ENCODE measurements at places on chromosomes 6 and 20.

GRCh38 chr6:117465691-117466090, 16.8 kb upstream of the DCBLD1 start:
- no peak for DNase-seq

- DNase-seq = no peak
Measured at GRCh38 chr6:166313255-166314070, 5.3 kb upstream of the PRR18 start.

DNA sequence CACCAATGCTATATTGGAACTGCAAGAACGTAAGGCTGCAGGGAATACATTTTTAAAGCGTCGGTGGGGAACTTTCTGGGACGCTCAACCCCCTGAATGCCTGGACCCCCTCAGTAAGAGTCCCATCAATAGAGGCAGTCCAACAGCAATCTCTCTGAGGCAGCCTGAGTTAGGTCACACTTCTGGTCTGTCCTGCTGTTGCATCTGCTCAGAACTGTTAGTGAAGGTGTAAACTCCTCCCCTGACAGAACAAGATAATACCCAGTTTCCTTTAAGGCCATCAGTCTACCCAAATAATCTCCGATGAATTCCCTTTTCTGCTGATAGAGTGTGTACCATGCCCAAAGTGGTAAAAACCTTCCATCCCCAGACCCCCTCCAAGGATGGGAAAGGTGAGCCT, 1.1 kb upstream of the RNGTT start:
- no peak for DNase-seq

GRCh38 chr6:16292942-16293341, 54.6 kb downstream of the GMPR start:
- no peak for DNase-seq

DNA sequence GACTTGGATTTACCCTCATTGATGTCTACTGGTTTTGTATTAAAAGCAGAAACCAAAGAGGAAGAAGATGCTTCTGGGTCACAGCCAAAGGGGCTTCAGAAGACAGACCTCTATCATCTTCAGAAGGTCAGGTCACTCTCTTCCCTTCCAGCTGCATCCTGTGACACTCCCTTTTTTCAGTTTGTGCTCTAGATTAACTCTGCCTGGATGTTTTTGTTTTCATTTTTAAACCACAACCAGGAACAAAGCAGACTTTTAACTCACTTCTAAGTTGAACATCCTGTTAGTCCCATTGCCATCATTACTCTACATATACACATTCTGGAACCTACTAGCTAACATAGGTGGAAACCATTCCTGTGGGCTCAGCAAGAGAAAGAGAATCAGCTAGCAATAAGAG, 45.2 kb downstream of the AKIRIN2 start:
- no peak for DNase-seq

GRCh38 chr6:120622127-120622631, 712.1 kb downstream of the TBC1D32 start:
- no peak for DNase-seq

GRCh38 chr6:105892577-105893262, 193.4 kb upstream of the PRDM1 start:
- DNase-seq = no peak

GRCh38 chr6:92893741-92894140, 525.6 kb downstream of the EPHA7 start:
- no peak for DNase-seq

GRCh38 chr6:42448927-42449659, 2.6 kb downstream of the TRERF1 start:
- DNase-seq = no peak

DNA sequence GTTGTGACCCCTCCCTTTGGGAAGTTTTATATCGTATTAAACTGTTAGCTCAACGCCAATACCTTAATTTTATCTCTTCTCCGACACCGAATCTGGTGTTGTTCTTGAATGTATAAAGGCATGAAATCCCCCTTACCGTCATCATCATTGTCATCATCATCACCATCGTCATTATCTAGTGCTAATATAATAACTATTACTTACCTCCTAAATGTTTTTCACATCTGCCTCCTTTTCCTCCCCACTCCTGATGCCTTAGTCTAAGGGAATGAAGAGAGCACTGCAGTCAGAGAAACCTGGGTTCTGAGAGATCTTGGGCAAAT, 677 bp upstream of the ZBTB24 start:
- no peak for DNase-seq

DNA sequence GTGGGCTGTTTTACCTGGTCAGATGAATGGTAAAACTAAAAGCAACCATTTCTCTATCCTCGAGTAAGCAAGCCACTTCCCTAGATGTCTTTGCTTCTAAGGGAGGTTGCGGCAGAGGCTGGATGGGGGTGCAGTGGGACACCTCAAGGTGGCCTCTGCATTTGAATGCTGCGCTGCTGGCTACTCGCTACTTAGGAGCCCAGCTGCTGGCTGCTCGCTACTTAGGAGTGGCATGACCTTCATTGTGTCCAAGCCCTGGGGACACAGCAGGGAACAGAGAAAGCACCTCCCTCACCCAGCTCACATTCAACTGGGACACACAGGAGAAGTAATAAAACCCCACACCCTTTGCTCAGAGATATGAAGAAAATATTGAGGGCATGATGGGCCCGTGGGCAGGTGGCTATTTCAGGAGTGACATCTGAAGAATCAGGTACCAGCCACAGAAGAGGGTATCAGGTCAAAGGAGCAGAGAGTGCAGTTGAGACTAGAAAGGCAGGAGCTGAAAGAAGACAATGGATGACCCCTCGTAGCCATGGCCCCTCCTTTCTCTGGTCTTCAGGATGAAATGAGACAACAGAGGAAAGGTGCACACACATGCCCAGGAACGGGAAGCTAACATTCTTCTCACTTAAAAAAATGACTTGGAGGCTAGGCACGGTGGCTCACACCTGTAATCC, 149.4 kb downstream of the ZMYND8 start:
- DNase-seq = no peak

DNA sequence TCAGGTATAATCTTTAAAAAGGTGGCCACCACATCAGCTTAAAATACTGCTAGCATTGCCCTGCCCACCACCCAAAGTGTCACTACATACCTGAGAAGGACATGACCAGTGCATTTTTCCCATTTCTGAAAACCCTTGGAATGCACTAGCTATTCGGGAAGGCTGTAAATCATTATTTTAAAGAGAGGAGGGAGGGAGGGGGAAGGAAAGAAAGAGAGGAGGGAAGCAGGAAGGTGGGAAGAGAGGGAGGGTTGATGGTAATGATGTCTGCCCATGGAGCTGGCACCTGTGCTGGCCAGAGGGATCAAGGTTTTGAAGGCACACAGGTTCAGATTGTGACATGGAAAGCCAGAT, 32.4 kb downstream of the VAPB start:
- DNase-seq = no peak

GRCh38 chr20:57282670-57283361, 16.4 kb upstream of the BMP7 start:
- DNase-seq = no peak

DNA sequence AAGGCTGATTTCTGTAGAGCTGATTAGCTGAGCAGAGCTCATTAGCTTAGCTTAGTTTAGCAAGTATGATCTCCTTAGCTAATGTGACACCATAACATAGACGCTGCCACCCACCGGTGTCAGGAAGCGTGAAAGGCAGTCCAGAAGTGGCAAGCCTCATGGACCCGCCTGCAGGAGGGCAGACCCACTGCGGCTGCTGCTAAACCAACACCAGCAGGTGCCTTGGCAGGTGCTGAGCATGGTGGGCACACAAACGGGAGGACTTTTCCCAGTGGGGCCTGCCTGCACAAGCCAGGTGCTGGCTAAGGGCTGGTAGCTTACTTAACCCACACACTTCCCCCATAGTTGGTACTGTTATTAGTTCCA, 22.7 kb downstream of the ZDHHC14 start:
- DNase-seq = no peak

DNA sequence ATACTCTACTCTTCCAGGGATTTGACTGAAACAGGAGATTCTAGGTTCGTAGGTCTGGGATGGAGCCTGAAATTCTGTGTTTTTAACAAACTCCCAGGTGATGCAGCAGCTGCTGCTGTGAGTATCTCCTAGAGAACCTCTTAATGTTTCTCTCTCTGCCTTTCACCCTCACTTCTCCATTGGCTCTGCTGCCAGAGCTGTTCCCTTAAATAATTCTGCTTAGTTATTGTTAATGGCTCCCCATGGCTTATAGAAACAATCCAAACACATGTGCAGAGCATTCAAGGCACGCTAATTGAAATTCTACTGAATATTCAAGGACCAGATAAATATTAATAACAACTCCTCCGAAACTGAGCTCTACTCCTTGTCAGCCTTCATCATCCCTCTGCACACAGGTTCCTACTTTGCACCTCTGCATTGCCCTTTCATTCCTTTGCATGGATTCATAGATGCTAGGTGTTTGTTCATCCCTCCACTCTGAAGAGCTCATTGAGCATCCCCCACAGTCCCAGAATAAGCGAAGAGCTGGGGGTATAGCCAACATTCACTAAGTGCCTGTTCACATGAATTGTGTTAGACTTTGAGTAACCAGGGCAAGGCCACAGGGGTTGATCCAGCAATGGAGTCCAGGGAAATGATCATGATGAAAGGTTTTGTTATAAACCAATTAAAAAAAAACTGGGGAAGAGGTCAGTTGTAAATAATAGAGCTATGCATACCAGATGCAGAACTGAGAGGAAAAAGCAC, 488.4 kb upstream of the JAG1 start:
- DNase-seq = no peak

DNA sequence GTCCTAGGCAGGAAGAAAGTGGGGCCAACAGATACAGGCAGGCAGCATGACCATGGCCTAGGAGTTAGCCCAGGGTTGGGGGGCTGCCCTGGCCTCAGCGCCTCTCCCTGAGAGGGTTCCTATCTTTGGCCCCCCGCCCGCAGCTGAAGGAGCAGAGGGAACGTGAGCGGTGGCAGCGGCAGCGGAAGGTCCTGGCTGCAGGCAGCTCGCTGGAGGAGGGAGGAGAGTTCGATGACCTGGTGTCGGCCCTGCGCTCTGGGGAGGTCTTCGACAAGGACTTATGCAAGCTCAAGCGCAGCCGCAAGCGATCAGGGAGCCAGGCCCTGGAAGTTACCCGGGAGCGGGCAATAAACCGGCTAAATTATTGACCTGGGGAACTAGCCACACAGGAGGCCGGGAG, 32.6 kb downstream of the MOCS1 start:
- DNase-seq = no peak

- DNase-seq = no peak
Measured at GRCh38 chr6:116102873-116103272, 2.2 kb downstream of the NT5DC1 start.

GRCh38 chr20:1513801-1514200, 22.6 kb upstream of the SIRPB2 start:
- no peak for DNase-seq

GRCh38 chr6:1757131-1757530, 147.4 kb downstream of the FOXC1 start:
- no peak for DNase-seq

GRCh38 chr6:43768983-43769525, 957 bp upstream of the VEGFA start:
- DNase-seq = peak; percentile 69

DNA sequence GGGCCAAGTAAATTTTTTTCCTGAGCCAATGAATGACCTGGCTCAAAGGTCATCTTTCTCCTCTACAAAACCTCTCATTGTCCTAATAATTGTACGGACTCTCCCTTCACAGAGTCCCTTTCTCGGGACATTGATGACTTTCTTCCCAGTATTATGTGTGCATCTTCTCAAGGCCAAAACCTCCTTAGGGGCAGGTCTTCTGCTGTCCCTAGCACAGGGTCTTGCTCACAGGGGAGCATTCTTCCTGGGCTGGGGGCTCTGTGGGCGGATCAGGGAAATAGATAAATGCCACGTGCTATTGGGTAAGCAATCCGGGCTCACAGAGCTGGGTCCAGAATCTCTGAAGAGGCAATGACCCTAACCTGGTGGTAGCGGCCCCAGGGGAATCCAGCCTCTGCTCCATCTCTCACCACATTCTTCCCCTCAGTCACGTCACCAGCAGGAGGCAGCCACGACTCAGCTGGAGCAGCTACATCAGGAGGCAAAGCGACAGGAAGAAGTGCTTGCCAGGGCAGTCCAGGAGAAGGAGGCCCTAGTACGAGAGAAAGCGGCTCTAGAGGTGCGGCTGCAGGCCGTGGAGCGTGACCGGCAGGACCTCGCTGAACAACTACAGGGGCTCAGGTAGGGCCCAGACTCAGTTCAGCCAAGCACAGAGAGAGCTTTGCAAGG, 23.5 kb downstream of the CEP250 start:
- no peak for DNase-seq

DNA sequence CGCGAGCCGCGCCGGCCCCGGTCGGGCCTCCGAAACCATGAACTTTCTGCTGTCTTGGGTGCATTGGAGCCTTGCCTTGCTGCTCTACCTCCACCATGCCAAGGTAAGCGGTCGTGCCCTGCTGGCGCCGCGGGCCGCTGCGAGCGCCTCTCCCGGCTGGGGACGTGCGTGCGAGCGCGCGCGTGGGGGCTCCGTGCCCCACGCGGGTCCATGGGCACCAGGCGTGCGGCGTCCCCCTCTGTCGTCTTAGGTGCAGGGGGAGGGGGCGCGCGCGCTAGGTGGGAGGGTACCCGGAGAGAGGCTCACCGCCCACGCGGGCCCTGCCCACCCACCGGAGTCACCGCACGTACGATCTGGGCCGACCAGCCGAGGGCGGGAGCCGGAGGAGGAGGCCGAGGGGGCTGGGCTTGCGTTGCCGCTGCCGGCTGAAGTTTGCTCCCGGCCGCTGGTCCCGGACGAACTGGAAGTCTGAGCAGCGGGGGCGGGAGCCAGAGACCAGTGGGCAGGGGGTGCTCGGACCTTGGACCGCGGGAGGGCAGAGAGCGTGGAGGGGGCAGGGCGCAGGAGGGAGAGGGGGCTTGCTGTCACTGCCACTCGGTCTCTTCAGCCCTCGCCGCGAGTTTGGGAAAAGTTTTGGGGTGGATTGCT, 1.3 kb downstream of the VEGFA start:
- DNase-seq = peak; percentile 86

DNA sequence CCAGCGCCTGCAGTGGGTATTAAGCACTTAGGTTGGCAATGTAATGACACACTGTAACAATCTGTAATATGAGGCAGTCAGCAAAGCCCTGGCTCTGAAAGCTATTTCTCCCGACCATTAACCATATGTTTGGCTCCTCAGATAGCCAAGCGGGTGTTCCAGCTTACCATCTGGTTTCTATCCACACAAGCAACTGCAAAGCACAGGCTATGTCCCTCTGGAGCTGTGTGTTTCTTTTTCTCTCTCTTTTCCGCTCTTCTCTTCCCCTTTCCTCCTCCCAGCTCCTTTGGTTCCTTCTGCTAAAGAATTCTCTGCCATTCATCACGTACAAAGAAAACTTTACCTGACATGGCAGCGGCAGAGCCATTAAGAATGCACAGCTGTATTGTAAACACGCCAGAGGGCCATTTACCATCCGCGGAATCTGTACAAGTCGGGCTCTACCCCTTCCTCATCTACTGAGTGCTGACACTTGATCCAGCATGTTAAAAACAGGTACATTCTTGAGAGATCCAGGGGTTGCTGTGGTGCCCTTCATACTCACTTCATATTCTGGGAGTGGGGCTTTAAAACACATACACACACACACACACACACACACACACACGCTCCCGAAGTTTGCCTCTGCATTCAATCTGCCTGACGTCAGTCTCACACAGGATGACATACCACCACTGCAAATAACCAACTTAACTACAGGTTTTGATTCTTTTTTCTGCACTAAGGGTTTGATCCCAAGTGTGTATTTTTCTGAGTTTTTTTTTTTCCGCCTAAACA, 77.2 kb downstream of the BACH2 start:
- no peak for DNase-seq
